ENCODE measurements at places on chromosomes 5 and 9.
A peak's percentile ranks its signal among the peaks of the same experiment; 100 is the strongest.

DNA sequence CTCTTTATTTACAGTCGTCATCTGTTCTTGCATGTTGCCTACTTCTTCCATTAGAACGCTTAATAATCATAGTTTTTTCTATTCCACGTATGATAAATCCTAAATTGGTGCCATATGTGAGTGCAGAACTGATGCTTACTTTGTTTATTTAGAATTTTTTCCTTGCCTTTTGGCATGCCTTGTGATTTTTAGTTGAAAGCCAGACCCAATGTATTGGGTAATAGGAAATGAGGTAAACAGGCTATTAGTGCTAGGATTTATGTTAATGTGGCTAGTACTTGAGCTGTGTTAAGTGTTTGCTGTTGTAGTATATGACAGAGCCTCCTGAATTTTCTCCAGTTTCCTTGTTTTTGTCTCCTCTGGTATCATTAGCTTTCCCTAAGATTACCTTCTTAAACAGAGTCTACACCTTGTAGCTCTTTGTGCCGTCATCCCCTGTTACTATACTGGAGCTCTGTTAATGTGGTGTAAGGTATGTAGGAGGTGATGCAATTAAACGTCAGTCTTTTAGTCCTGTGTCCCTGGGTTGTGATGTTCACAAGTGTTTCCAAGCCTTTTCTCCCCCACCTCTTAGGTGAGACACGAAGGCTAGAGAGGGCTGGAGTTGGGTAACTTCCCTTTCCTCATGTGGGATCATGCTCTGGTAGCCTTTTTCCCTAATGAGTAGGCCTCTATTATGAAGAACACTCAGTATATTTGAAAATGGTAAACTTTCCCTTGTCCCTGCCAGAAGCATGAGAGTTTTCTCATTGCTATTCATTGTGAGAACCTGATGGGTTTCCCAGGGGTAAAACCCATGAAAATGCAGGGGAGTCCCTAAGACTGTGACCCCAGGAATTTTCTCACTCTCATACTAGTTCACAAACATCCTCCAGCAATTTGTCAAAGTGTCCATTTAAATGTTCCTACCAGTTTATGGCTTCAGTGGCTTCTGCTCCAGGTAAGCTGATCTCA lies 21.2 kb downstream of the SPATA31D3 start:
- DNase-seq, result no peak

DNA sequence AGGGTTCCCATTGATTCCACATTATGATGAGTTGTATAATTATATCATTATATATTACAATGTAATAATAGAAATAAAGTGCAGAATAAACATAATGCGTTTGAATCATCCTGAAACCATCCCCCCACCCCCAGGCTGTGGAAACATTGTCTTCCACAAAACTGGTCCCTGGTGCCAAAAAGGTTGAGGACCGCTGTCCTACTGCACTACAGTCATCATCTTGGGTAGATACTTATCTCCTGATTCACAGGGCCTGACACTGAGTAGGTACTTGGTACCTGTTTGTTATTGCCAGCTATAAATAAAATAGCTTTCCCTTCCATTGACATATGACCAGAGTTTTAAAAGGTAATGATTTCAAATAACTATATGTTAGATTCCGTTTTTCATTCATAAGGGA lies 25.6 kb downstream of the ANP32B start:
- no peak for DNase-seq

GRCh38 chr9:137772281-137772873 lies 105.2 kb upstream of the CACNA1B start:
- DNase-seq, result no peak

GRCh38 chr9:3181049-3181953 lies 337.4 kb upstream of the PUM3 start:
- DNase-seq, result peak; percentile 2

GRCh38 chr5:1466631-1467265 lies 21.5 kb upstream of the SLC6A3 start:
- no peak for DNase-seq

DNA sequence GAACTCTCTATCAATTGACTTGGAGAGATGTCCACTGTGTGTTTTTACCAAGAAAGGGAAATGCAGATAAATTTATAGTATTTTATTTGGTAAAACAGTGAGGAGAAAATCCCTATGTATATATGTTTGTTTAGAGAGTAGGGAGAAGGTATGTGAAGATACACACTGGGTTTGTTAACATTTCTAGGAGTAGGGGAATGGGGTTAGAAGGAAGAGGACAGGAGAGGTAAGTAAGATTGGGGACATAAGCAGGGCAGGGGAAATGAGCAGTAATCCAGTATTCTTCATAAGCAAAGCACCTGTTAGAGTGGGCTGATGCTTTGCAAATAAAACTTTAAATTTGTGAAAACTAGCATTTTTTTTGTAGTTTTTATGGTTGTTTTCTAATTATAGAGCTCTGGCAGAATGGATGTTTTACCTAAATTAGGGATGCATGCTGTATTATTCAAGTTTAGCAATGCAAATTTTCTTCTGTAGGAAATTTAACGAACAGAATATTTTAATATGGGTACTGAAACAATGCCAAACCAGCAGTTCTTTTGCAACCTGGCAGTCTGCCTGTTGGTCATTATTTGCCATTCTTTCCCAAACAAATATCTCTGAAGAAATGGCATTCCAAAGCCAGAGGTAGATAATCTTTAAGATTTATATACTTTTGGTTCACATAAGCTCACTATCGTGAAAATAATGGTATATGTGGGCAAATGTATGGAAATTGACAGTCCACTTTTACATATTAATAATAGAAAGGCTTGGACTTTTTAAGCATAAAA lies 19.4 kb upstream of the DCP2 start:
- DNase-seq, result no peak

- no peak for DNase-seq
These were observed 104.4 kb downstream of the PJA2 start for GRCh38 chr5:109305352-109305751.

GRCh38 chr9:69470186-69470977 lies 145.4 kb downstream of the ENTREP1 start:
- no peak for DNase-seq

DNA sequence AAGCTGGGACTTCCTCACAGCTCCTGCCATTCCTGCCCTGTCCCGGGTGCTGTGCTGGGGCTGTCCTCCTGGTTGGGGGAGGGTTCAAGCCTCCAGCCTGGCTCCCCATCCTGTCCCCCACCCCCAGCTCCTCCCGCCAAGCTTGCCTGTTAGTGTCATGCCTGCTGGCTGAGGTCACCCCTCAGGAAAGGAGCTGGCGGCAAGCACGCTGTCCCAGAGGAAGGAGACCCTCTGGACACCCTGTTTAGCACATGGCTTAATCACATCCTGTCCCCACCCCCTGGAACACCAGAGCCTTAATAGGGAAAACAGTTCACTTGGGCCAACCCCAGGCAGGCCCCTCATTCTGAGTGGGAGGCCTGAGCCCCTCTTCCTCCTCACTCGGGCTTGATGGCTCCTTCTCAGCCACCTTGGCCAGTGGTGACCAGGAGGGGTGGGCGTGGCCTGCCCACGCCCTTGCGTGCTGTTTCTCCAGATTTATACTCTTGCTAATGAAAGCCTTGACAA lies 9.2 kb upstream of the PHYHD1 start:
- DNase-seq, result no peak

DNA sequence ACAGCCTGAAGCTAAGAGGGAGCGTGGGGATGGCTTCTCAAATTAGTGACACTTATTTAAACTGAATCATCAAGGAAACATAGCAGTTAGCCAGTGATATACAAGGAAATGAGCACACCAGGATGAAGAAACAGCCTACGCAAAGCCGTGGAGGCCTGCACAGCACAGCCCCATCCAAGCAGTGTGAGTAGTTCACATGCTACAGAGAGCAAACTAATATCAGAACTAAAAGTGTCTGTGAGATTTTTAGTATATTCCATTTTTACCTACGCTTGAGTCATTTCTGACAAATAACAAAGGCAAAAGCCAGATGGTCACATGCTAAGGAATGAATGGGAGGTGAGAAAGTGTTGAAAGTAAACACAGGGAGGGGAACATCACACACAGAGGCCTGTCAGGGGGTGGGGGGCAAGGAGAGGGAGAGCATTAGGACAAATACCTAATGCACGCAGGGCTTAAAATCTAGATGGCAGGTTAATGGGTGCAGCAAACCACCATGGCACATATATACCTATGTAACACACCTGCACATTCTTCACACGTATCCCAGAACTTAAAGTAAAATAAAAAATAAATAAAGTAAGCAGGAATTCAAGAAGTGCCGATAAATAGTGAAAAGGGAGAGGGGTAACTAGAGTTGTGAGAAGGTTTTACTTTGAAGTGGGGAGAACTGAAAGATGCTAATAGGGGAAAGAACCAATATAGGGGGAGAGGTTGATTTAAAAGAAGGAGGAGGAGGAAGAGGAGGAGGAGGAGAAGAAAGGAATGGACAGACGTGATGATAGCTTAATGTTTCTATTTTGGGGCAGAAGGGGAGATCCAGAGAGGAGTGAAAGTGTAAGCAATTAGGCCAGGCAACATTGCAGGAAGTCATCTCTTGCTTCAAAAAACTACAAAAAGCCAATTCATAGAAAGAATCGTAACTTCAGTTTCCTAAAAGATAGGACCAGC lies 100.9 kb upstream of the PTGER4 start:
- no peak for DNase-seq
